ENCODE measurements at places on chromosomes 12 and 14.
A peak's percentile ranks its signal among the peaks of the same experiment; 100 is the strongest.

DNA sequence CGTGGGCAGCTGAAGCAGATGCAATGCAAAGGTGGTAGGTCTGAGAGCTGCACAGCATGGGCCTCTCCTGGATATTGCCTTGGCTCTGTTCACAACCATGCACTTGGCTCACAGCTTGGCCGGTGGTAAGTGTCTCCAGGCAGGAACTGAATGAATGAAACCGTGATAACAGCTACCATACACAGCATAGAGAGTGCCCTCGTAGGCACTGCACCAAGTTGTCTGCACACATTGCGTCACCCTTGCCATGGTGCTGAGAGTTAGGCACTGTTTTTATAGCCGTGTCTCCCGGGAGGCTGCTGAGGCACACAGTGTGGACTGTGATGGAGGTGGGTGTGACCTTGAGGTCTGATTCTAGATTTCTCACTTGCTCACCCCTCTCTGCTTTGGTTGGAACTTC lies 157.6 kb upstream of the VASH1 start:
- DNase-seq: no peak

DNA sequence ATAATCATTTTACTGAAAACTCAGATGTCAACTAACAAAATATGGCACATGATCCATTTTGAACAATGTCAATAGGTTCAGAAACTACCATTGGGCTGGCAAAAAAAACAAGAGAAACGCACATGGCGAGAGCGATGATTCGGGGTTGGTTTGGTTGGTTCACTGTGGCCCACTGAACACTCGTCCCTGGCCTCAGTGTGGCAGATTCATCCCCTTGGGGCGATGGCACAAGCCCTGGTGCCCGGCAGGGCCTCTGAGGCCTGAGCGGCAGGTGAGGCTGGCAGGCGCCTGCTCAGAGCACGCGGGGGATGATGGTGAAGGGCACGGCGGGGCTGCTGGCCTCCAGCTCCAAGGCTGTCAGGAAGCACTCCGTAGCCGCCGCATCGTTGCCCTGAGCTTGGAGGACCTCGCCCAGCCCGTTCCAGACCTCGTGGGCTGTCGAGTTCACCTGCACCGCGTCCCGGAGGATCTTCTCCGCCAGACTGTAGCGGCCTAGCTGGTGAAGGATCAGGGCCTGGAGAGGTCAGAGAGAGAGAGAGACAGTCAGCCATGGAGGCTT lies 144.3 kb downstream of the CALM1 start:
- no peak for DNase-seq

- no peak for DNase-seq
Measured at GRCh38 chr12:123421314-123421713, 15.2 kb downstream of the RILPL2 start.

GRCh38 chr14:104085032-104085888 lies at the start of gene ASPG:
Gene ASPG (plus strand): TSS chr14:104085700. CDS start chr14:104085771, 71 bp downstream.
- no peak for DNase-seq

DNA sequence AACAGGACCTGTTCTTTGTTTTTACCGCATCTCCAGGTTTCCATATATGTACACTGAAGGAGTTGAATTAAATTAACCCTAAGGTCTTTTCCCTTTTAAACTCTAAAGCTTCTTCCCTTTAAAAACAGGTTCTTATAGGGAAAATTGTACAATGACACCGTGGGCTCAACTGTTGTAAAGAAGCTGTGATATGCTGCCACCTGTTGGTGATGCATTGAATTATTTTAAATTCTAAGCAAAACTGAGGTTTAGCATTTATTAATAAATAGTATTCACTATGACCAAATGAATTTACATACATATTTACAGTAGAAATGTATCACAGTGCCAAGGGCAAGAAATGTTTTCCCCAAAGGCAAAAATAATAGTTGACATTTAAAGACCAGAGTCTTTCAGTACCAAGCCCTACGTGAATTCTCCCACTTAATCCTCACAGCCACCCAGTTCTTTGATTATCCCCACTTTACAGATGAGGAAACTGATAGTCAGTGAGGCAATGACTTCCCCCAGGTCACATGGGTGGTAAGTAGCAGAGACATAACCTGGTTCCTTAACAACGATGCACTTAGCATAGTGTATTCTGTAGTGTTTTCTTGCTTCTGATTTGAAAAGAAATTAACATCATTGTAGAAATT lies 35.7 kb upstream of the TMEM263 start:
- peak; percentile 55 for DNase-seq

DNA sequence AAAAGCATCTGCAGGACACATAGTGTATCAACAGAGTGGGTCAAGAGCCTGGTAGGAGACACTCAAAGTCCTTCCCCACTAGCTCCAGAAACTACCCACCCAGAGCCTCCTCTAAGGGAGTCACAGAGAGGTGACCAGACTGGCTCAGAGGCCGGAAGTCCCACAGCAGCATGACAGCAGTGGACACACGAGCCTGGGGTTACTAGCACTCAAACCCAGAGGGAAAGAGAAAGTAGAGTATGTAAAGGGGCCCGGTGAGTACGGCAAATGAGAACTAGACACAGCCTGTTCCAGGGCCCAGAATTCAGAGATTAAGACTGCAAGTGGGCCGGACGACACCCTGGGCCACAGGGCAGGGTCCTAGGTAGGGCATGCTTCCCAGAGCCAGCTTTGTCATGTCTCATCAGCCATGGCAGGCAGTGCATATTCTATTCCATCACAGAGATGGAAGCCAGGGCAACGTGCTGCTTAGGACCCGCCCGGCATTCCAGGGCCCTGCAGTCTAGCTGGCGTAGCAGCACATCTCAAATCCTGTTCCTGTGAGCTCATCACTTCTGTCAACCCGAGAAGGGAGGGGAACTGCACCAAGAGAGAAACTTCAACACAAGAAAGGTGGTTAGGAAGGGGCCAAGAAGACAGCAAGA lies 4.2 kb downstream of the IFFO1 start:
- DNase-seq: no peak

- no peak for DNase-seq
Measured at GRCh38 chr12:76480796-76481195, 78.8 kb downstream of the OSBPL8 start.

GRCh38 chr12:14558473-14558959 lies 9.2 kb downstream of the PLBD1 start:
- DNase-seq: no peak
